H54 (cell line): ENCODE measurements at places on chromosomes 1 and 21.

- DNase-seq: no peak
Observed at GRCh38 chr1:211377539-211378450, 51.2 kb downstream of the TRAF5 start.

GRCh38 chr1:42841010-42841409 lies 5.4 kb upstream of the ZNF691 start:
- no peak for DNase-seq

DNA sequence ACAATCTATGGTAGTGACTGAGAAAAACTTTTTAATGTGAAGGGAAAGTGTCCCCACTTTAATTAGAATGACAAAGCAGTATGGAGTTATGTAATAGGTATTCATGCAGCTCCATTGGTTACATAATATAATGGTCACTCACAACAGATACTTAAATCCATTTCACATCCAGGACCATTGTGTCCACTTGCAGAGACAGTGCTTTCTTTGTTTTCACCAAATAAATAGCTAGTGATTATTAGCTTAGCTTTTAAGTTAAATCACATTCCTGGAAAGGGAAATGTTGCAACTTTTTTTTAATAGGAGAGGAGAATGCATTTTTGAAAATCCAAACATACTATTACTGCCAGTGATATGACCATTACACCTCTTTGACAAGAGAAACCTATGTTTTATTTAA lies 22.9 kb downstream of the RGL1 start:
- DNase-seq: no peak

GRCh38 chr1:2137257-2138121 lies 57.1 kb downstream of the FAAP20 start:
- no peak for DNase-seq

- DNase-seq: no peak
Observed at GRCh38 chr1:200866521-200866920, 6.3 kb upstream of the GPR25 start.

DNA sequence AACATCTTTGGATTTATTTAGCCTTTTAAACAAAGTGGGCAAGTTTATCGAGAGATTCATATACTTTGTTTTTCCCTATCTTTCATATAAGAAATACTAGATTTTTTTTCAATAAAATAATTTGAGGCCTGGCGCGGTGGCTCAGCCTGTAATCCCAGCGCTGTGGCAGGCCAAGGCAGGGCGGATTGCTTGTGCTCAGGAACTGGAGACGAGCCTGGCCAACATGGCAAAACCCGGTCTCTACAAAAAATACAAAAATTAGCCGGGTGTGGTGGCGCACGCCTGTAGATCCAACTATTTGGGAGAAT lies 1.6 kb upstream of the CDC14A start:
- DNase-seq: no peak

DNA sequence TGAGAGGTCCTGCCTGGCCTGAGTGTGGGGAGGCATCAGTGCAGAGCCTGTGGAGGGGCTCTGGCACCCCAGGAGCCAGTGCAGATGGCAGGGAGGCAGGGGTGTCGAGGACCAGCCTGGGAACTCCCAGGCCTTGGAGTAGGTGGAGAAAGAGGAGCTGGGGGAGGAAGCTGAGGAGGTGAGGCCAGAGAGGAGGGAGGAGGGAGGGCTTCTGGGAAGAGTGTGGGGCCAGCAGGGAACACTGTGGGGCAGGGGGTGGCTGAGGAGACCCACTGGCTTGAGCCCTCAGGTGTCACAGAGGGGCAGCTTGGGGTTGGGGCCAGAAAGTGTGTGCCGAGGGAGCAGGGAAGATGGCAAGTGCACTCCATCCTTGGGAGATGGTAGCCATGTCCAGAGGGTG lies 3.8 kb downstream of the COQ8A start:
- no peak for DNase-seq

DNA sequence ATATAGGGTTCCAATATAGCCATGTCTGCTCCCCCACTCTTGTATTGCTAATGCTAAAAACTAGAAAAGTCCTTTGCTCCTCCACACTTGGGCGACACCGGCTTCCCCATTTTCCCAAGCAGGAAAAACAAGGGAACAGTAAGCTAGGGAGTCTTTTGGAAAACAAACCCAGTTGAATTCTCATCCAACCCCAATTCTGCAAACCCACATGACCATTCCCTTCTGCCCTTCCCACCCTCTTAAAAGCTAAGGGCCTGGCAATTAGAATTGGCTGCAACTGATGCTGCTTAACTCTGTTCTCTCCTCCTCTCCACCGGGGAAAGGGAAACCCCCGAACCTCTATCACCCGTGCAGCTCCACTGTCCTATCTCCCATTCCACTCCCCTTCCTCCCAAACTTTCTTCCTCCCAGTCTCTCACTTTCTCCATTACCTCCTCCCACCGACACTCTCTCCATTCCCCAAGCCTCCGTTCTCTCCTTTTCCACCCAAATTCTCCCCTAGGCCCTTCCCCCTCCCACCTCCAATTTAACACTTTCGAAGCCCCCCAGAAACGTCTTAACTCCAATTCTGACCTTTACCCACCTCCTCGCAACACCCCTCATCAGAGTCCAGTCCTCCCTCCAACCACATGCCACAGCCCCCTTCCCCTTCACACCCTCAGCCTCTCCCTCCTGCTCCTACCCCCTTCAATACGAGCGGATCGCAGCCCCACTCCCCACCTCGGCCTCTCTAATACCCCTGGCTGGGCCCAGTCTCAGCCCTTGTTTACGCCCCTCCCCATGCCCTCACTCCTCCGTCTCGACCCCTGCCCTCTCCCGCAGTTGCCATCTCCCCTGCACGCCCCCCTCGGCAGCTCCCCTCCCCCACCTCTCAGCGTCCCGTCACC lies 701 bp downstream of the DEDD start:
- DNase-seq: no peak

DNA sequence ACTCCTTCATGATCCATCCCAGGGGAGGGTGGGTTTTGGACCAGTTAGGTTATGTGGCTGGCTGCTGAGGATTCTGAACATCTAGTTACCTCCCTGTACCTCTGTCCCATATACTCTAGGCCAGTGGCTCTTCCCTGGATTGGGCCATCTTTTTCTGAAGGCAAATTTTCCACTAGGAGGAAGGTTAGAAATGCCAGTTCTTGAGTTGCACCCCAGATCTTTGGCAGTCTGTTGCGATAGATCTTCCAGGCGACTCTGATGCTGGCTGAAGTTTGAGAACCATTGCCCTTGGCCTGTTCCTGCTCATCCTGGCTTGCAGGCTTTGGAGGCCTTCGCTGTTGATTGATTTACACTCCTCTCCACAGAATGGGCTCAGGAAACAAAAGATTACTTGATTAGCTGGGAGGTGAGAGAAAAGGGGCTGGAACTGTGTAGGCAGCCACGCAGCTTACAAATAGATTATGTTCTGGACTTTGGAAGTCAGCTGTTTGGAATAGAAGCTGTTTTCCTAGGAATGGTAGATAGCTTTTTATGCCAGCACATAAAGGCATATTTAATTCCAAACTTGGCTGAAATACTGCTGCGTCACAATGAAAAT lies 110.1 kb downstream of the MRPS6 start:
- no peak for DNase-seq

- DNase-seq: no peak
Observed at GRCh38 chr1:111471012-111471411, 2.8 kb upstream of the C1orf162 start.

- DNase-seq: no peak
Observed at GRCh38 chr1:62778208-62778607, 5.7 kb upstream of the ATG4C start.

DNA sequence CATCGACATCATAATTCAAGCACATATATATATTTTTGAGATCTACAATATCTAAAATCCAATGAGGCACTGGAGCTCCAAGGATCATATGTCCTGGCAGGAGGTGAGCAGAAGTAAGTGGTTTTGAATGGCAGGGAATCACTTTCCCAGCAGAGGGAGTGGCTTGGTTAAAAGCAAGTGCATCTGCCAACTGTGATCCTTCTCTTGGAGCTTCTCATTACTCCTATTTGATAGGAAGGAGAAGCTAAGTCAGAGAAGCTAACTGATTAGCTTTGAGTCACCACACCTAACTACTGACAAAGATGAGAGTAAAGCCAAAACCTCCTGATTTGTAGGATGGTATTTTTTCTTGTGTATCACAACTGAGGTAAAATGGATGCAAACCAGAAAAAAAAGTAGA lies 55.0 kb downstream of the ALG14 start:
- DNase-seq: no peak

DNA sequence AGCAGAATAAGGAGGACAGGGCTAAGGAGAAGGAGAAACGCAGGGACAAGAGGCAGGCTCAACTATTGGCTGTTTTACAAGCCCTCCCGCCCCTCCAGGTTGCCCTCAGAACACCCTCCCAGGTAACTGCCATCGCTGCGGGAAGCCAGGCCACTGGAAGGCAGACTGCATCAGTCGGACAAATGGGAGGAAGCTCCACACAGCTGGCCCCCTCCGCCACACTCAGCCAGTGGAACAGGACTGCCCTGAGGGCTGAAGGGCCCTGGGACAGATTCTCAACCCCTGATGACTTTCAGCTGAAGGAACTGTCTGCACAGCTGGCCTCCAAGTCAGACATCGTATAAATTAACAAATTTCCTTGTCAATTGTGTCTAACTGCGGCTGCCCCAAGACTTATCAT lies 21.8 kb downstream of the LRRC3 start:
- no peak for DNase-seq

DNA sequence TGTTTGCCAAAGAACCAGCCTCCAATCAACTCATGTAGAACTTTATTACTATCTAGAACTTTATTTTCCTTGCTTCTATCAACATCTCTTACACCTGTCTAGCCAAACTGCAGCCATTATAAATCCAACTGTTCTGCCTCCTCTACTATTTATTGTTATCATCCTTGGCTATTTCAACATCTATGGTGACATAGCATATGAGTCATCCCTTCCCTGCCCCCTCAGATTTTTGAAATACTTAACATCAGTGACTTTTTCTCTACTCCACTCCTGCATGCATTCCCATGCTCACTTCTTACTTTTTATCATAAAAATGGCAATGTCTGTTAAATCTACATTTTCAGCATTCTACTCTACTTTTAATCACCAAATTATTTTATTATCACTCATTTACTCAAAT lies 544.9 kb upstream of the NEGR1 start:
- DNase-seq: no peak

DNA sequence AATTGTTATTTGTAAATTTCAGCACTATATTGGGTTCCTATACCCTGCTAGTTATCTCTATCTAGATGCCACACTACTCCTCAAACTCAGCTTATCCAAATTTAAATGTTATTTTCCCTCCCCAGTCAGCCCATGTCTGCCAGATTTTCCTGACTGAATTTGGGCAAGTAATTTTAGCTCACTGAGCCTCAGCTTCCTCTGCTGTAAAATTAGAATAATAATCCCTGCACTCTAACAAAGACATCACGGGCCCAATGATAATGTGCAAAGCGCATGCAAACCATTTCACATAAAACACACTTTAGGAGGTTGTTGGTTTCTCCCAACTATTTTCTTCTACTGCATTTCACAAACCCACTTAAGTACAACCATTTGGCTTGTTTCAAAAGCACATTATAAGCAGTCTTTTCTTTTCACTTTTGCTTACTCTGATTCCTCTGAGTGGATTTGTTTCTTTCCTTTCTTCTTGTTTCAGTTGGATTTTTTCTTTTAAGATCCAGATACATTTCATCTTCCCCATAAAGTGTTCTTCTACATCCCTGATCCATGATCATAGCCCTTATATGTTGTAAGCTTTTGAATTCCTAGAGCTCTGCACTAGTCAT lies 152.8 kb upstream of the DPT start:
- no peak for DNase-seq

- no peak for DNase-seq
Observed at GRCh38 chr1:25220666-25221065, 11.6 kb downstream of the SYF2 start.

GRCh38 chr21:42495027-42495426 lies 997 bp downstream of the RSPH1 start:
- no peak for DNase-seq

- no peak for DNase-seq
Observed at GRCh38 chr1:155640367-155640766, 30.3 kb downstream of the MSTO1 start.

GRCh38 chr21:24220446-24220845 lies 1386.8 kb downstream of the MRPL39 start:
- no peak for DNase-seq

GRCh38 chr1:6012529-6013318 lies 20.5 kb upstream of the NPHP4 start:
- no peak for DNase-seq

DNA sequence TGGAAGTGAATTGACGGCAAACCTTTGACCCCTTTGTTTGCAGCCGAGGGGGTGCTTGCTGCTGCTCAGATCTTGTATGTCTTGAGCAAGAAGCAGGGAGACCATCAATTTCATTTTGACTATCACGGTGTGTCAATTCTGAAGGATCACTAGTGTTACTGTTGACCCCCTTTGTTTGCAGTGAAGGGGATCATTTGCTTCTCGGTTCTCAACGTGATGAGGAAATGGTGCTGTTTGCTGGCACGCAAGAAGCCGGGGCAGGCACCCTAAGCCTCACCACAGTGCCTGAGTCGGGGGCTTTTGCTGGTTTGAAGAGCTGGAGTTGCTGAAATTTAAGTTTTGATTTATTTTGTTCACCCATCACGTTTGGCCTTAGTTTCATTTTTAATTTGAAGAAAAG lies 7.5 kb downstream of the RBM15 start:
- DNase-seq: no peak

- no peak for DNase-seq
Observed at GRCh38 chr1:168164771-168165170, 14.0 kb upstream of the TIPRL start.

DNA sequence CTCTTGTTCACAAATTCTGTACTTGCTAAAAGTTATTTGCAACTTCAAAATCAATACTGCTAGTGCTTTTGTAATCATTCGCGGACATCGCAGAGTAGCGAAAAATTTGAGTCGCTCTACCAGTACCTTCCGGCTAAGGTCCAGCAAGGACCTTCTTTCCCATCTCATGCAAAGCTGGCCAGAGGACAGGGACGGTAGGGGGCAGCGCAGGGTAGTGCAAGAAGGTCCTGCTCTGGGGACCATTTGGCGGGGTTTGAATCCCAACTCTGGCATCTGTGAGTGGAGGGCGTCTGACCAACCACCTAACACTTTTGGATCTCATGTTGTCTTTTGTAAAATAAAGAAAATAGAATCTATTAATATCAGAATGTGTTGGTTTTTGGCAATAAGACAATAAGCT lies 258.3 kb downstream of the SPATA17 start:
- DNase-seq: no peak

DNA sequence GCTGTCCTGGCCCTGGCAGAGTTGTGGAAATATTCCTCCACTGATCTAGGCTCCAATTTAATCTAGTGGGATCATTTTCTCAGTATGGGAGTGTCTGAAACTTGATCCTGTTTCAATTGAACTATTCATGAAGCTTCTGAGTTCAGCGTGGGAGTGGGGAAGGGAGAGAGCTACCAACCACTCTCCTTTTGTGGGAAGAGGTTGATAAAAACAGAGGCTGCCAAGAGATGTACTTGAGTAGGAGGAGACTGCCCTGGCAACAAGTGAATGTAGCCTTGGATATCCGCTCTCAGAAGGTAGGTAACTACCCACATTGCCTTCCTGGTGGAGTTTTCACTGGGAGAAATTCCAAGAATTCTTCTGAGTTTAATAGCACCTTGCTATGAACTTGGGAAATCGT lies at the start of gene CTXND2:
CTXND2 (plus strand) TSS at position 119 of the 400 bp plus-strand sequence. CDS start 25,179 bp downstream, outside the sequence.
- no peak for DNase-seq
